ENCODE measurements at places on chromosomes 11 and 22.

DNA sequence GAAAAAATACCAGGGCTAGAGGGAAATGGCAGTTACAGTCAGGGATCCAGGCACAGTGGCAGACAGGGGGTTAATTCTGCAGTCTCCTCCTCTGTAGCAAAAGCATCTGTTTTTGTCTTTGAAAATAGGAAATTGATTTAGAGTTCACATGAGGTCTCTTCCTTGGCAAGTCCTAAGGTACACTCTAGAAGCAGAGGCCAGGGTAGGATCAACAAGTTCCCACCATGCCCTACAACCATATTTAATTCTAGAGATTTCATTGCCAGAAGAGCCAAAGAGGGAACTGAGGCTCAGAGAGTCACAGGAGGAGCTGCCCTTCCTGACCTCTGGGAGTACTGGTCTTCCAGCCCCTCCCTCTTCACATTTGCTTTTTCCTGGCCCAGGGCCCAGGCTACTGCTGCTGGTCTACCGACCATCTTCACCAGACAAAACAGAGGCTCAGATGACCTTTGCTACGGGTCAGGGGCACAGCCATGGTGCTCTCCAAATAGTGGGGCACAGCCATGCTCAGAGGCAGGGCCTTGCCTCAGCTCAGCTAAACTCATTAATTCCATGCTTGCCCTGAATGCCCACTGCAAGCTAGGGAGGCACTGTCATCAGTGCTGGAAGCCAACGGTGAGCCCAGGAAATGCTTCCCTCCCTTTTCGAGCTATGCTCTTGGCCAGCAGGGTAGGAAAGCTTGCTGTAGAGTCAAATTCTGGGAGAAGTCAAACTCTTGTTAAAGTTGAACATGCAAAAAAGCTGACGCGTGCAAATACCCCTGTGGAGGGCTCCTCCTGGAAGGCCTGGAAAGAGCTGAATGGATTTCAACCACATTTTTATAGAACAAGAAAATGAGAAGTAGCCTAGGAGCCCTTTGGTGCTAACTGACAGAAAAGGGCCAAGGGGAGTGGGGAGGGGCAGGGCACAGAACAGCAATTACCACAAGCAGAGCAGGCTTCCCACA lies 11.7 kb upstream of the CHRM4 start:
- DNase-seq, result no peak

- peak; percentile 53 for DNase-seq
These were observed 7.2 kb downstream of the MICALL1 start for GRCh38 chr22:37913233-37913721.

- no peak for DNase-seq
These were observed 6.0 kb upstream of the MALAT1 start for GRCh38 chr11:65492637-65493366.

DNA sequence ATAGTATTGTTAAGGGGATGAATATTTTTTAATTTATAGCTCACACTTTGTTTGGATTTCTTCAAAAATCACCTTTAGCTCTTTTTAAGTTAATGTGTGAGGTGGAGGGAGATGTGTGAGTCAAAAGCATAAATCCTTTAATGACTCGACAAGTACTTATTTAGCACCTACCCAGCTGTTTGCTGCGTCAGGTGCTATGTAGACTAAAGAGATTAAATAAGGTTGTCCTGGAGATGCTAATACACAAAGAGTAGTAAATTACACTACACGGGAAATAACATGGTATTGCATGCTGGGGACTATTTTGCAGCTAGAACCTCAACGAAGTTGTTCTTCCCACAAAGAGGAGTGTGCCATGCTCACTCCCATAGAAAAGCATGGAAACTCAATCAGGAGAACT lies 583.3 kb upstream of the TENM4 start:
- DNase-seq, result no peak

GRCh38 chr11:87659807-87660206 lies 515.4 kb downstream of the RAB38 start:
- no peak for DNase-seq

DNA sequence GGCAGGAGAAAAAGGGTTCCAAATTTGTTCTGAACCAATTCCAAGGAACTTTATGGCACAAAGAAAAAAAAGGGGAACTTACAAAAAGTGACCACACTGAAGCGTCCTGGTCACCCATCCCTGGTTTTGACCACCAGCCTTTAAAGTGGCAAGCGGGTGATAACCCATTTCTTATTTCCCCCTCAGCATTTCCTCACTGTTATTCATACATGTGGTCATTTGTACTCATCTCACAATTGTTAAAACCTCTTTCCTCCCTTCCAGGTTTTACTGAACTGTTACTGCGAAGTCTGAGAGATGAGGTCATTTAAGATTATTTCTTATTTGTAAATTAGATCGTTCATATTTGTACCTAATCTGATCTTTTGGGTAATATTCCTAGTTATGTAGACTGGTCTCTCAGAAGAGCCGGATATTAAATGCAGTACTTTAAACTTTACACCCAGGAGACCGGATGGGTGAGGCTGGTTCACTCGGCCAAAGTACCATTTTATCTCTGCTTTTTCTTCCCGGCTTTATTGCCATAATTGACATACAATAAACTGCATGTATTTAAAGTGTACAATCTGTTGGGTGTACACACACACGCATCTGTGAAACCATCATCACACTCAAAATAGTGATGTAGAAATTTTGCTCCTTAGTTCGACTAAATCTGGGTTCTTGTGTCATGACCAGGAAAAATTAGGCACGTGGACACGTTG lies 47.0 kb downstream of the CDPF1 start:
- no peak for DNase-seq

DNA sequence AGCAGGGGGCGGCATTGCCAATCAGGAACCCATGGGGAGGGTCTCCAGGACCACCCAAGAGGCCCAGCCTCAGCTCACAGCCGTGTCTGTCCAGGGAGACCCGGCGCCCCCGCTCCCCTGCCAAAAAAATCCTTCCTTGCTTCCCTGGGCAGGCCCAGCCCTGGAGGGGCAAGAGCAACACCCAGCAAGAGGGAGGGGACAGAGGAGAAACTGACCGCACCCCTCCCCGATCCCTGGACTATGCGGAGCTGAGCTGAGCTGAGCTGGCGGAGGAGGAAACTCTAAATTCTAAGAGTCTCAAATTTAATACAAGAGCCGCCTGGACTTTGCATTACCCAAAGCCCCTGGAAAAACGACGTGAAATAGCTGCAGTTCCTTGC lies 52.0 kb upstream of the SHISAL1 start:
- DNase-seq, result no peak

GRCh38 chr22:44491269-44492035 lies 6.6 kb downstream of the RTL6 start:
- DNase-seq, result no peak
